Cerebellar cortex (tissue), 1 donor: ENCODE measurements at places on chromosomes 13 and 19.

DNA sequence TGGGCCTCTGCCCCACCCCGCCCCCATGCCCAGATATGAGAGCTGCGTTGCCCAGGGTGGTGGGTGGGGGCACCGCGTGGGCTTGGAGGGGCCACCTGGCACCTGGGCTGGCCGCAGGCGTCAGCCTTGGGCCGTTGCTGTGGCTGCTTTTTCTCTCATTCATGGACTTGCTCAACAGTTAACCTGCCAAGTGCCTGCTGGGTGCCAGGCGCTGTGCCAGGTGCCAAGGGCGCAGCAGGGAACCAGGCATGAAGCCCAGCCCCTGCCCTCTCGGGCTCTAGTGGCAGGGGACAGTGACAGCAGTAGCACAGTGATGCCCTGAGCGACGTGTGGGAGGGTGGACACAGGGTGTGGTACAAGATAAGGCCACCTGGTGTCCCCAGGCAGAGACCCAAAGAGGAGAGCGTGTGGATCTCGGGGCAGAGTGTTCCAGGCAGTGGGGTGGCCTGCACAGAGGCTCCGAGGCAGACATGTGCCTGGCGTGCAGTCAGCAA is 28.1 kb downstream of the DHX34 start:
- DNase-seq, result peak; percentile 81

DNA sequence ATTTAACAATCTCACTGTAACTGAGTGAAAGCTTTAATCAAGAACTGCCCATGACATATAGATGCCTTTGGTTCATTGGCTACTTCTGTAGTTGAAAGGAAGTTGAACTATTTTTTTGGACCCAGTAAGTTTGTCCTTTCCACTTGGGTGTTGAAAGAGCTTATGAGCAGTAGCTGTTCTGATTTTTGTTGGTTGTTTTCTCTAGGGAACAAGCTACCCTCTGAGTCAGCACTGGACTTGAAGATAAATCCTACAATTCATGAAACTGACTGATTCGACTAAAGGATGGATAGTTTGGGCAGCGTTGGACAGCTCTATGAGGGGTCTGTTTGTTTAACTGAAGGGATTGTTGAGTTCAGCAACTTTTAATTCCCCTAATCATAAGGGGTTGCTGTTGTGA is 101.0 kb downstream of the PAN3 start:
- no peak for DNase-seq

- no peak for DNase-seq
Measured at GRCh38 chr13:41917641-41918040, 43.3 kb downstream of the VWA8 start.

- no peak for DNase-seq
Measured at GRCh38 chr19:33124207-33125098, 7.5 kb upstream of the WDR88 start.

DNA sequence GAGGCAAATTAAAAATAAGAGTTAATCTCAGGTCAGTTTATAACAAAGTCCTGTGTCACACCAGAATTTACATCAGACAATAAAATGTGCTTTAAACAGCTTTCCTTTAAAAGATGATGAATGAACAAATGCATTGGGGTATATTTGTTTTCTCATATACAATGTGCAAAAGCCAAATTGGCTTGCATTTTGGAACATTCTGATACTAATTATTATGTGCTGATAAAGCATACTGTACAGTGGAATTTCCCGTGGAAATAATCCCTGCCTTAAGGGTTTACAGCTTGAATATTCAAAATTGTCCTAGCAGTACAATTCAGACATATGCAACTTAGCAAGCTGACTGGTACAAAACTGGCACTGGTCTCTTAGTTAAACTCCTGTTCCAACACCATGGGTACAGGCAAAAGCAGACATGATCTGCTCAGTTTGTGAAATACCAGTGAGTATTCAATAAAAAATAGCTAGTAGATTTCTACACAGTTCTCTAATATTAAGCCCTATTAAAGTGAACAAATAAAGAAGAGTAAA is 373.4 kb downstream of the SLITRK1 start:
- no peak for DNase-seq

DNA sequence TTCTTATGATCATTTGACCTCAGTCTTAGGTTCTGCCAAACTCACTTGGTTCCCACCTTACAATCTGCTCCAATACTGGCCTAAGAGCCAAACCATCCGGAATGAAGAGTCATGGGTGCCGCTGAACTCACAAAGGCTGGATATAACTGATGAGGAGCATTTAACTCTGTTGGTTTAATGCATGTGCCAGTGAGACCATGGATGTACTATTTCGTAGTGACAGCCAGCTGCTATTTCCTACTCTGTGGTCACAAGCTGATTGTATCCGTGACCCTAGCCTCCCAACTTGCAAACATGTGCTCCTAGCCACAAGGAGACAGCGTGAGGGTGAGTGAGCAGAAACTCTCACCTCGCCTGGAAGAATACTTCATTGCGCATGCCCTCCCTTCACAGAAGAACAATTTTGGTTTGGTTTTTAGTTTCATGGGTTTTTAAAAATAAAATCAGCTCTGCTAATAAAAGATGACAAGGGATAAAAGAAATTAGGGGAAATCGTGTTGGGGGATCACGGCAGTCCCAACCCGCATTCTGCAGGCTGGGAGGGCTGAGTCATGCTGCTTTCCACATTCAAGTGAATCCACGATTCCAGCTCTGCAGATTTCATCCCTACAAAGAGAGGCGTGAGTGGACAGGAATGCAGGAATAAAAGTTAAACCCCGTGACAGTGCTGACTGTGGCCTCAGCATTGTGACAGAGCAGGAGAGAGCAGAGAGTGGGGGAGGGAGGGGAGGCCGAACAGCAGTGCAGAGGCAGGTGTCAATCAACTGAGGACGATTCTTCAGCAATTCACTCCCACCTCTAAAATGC is 66.8 kb upstream of the RAP2A start:
- no peak for DNase-seq
